Nephron progenitor cell (in vitro differentiated cells): ENCODE measurements at places on chromosomes 7 and 10.
A peak's percentile ranks its signal among the peaks of the same experiment; 100 is the strongest.

DNA sequence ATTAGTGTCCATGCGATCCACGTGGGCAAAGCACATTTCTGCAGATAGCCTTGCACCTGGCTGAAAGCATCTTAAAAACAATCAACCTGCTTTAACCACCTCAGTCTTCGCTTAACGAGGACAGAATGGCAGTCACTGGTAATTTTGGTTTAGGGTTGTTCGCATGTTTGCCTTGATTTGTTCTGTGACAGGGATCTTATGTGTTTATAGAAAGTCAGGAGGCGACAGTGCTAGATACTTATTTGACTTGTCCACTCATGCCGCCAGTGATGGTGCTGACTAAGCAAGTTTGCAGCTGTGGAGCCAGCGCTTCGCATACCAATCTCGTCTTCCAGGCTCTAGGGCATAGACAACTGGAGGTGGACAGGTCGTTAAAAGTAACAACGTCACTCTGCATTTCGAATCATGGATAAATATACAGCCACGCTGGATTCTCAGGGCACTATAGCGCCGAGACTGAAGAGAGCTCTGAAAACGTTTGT lies 1.2 kb upstream of the TMEM243 start:
- peak; percentile 36 for DNase-seq

DNA sequence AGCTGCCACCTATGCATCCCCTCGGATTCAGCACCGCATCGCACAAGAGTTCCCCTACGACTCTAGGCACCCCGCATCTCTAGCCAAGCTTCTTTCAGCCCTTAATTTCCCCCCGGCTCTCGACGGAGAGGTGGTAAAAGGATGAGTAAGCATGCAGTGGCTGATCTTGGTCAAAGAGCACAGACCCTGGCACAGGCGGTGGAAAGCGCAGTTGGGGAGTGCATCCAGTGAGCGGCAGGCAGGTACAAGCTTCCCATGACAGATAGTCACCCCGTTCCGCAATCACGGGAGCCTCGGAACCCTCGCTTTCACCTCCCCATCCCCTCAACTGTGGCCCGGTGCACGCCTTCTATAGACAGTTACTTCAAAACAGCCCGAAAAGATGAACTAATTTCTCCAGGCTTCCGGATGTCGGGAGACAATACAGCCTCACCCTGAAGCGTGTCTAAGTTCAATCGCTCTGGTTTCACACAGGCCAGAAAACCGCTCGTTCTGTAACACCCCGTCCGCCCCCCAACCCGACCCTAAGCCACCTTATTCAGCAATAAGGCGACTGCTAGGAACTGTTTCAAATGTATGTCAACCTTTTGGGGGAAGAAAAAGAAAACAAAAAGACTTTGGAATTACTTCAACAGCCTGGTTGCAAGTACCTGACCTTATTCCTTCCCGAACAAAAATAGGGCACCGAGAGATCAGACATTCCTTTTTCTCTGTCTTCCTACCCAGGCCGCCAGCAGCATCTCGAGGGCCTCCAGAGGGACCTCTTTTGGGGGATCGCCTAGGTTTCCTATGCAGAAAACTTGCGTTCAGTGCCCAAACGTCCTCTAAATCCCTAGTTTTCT lies 1.4 kb downstream of the RHEB start:
- peak; percentile 14 for DNase-seq

DNA sequence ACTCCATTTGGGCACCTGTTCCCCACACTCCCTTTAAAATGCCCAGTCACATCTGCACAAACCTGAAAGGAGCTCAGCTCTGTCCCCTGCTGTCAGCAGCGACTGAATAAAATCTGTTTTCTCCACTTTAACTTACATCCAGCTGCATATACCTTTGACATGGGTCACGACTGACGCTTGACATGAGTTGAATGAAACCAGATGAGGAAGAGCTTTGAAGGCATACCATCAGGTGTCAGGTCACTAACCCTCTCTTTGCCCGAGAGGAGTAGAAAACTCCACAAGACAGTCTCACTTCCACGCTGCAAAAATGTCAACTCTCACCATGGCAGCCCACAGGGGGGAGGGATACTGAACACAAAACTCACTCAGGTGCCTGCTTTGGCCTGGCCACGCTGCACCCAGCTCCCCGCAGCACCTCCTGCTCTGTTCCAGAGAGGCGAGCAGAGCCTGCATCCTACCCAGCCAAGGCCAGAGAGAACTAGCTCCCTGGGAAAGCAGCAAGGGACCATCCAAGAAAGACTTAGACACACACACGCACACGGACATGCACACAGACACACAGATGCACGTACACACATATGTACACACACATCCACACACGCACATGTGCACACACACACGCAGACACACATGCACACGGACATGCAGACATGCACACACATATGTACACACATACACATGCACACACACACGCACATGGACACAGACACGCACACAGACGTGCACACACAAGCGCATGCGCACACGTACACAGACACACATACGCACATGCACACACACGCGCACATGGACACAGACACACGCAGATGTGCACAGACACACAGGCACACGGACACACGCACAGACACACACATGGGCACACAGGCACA lies 191.0 kb downstream of the MAD1L1 start:
- no peak for DNase-seq

- no peak for DNase-seq
These were observed 42.8 kb downstream of the RBM20 start for GRCh38 chr10:110686949-110687348.

DNA sequence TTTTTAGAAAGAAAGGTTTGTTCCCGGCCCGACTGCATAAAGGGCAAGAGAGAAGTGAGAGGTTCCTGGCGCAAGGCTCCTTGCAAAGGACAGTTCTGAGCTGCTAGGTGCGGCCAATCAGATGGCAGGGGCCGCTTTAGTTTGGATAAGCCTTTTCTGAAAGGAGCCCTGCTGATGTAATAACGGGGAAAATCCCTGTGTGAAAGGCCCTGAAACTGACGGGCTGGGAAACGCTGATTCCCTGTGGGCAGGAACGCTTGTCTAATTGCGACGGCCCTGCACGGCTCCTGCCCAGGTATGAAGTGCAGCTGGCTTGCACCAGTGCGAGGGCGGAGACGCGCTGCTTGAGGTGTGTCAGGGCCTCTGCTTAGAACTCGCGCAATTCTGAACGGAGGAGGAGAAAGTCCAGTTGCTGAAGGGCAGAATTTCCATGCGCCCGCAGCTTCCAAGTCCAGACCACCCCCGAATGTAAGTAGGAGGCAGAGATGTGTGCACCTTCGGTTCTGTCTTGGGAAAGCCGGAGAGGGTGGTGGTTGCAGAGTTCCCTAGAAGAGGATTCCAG lies 30.5 kb downstream of the TACC2 start:
- peak; percentile 16 for DNase-seq

GRCh38 chr7:69934144-69934903 lies 336.0 kb downstream of the AUTS2 start:
- no peak for DNase-seq

DNA sequence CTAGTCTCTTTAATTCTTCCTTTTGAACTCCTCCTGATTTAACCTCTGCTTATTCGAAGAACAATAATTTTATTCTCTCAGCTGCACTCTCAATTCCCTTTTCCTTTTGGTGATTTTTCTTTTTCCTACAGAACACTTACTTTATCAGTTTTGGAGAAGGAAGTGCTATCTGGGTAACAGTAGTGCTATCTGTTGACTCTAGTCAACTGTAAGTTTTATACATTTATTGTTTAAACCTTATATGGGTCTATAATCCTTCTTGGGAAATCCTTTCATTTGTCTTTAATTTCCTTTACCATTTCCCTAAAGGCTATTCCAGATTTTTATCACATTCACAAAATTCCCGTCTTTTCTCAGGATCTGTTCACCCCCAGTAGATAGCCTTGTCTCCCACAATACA lies 64.2 kb downstream of the CFTR start:
- no peak for DNase-seq

GRCh38 chr7:93958651-93959050 lies 37.1 kb downstream of the GNG11 start:
- DNase-seq: no peak

DNA sequence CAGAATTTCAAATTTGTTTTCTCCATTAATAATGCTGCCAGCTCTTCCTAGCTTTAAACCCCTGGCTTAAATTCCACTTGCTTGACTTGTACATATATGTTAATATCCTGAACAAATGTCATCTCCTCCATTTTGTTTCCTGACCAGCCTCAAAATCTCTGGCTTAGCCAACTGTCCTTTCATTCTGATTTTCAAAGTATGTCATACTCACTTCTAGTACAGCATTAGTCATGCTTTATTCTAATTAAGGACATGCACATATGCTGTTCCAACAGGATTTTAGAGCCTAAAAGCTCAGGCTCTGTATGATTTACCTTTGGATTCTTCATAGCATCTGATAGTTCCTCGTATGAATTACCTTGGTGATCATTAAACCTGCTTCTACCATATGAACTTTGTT lies 158.3 kb downstream of the ZNF438 start:
- DNase-seq: no peak

DNA sequence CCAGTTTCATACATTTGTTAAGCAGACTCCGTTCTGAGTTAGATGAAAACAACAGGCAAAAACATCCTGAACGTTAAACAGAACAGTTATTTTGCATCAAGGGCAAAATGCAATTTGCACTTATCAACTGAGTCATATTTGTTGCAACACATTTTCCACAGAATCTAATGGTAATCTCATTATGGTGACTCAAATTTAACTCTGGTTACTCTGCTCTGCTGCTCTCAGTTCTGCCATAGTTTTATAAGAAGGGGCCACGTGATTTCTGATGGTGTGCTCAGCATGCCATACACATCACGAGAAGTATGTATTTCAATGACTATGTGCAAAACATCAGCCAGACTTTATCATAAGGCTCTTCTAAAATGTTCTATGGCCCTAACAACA lies 148.8 kb downstream of the CHCHD3 start:
- DNase-seq: no peak

DNA sequence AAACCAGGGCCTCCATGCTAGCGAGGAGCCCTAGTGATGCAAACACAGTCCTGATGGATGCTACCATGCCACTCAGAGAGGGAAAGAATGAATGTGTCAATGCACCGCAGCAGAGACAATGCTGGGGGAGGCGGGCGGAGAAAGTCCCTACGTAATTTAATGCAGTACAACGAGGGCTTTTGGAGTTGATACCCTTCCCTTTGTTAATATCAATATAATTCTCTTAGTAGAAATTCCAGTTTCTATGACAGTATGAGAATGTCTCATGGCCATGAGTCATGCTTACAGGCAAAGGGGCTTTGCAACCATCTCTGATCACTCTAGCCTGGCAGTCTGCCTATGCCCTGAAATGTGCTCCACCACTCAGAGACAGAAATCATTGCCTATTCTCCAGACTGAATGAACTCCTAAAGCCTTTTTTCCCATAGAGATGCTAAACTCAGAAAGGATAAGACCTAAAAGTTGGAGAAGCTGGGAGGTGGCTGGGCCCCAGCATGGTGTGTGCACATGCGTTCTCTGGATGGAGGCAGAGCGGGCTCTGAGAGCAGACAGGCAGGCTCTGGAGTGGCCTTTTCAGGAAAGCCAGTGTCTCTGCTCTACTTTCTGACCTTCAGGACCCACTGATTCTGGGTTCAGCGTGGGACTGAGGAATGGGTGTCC lies 20.3 kb upstream of the GIMAP2 start:
- no peak for DNase-seq

DNA sequence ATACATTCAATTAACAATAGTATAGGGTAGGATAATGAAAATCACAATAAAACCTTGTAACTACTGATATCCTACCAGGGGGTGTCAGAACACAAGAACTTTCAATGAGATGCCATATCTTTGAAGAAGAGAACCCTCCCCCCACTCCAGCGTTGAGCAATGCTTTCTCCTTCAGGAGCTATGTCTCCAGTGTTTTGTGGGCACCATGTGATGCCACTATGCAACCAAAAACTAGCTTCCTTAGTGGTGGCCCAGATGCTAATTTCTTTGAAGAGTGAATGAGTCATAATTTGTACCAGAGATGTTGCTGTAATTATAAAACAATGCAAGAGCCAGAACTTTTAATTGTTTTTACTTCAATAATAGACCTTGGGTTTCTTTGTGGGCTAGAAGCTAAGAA lies 76.0 kb upstream of the ADO start:
- no peak for DNase-seq

DNA sequence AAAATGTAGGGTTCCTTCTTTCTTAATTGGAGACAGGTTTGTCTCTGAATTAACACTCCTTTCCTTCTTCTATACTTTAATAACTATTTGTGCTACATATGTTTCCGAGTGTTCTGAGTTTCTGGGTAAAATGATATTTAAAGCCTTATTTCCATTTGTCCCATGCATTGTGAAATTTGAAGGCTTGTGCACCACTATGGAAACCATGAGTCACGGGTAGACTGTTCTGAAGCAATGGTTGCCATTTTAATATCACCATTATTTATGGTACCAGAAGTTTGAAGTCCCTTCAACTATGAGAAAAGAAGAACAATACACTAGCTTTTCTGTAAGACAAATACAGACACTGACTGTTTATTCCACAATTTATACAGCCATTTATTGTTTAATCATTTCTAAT lies 44.7 kb upstream of the ZEB1 start:
- no peak for DNase-seq

DNA sequence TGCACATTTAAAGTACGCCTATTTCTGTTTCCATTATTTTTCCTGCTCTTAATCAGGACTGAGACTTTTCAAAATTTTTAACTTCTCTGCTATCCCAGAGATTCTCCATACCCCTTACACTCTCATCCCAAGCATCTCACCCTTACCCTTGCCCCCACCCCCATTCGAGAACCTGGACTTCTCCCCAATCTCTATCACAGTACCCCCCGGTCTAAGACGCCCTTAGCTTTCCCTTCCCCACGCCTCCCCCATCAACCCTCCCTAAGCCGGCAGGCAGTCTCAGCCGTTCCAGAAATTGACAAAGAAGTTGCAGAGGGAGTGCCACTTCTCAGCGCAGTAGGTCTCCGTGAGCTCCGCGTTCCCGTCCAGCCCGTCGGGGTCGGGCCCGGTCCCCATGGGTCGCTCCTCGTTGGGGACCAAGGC lies 1.4 kb downstream of the FGFBP3 start:
- no peak for DNase-seq

DNA sequence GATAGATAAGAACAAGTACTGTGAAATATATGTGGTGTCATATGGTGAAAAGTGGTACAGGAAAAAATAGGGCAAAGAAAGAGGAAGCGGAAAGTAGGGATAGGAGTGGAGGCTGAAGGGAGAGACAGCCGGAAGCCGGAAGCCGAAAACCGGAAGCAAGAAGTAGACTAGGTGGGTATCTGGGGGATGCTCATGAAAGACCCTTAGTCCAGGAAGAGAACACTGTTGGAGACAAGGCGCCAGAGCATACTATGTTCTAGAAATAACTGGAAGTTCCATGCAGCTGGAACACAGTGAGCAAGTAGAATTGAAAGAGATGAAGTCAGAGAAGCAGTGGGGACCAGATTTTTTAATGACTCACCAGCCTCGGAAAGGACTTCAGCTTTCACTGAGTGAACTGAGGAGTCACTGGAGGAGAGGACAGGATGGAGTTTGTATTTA lies 22.5 kb downstream of the ST8SIA6 start:
- DNase-seq: no peak

GRCh38 chr7:19919261-19920095 lies 146.1 kb upstream of the TMEM196 start:
- DNase-seq: no peak

DNA sequence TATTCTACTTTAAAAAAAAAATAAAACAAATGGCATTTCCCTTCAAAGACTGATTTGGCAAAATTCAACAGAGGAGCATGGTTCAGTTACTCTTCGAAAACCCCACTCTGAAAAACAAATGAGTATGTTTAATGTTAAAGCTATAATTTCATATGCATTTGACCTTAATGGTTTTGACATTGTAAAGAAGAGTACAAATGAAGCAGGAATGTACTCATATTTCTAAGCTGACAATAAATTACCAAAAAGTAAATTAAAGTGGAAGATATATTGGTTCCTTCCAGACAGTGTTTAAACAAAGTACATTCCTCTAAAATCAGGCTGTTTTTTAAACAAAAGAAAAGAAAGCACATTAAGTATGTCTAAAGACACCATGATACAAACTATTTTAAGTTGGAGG lies 16.4 kb downstream of the RGS10 start:
- DNase-seq: no peak
